ENCODE measurements at places on chromosomes 5 and 9.
A peak's percentile ranks its signal among the peaks of the same experiment; 100 is the strongest.

GRCh38 chr9:136098844-136099243, 3.8 kb upstream of the NACC2 start:
- H3K27me3 ChIP-seq = no peaks in the 10 kb centered on the region
- no peaks in the 10 kb centered on the region for H3K36me3 ChIP-seq
- H3K27ac ChIP-seq = no peak overlapping the region
- H3K4me3 ChIP-seq = no peak overlapping the region
- no peak for DNase-seq
- peaks cover 14% of the 10 kb centered on the region for H3K4me1 ChIP-seq

DNA sequence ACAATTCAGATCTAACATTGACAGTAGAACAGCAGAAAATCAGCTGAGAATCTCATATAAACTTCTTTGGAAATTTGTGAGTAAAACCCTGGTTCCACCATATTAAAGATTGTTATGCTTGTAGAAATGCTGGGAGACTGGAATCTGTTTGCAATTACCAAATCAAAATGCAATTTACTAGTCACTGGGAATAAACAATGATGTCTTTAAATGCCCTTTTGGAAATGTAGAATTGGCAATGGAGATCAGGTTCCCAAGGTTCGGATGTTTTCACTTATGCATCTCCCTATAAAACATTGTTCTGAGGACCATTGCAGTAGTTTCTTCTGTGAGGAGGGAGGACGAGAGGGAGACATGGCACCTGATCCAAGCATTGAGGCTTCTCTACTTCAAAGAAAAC, 384.4 kb downstream of the TMEM167A start:
- H3K27me3 ChIP-seq = no peaks in the 10 kb centered on the region
- DNase-seq = no peak
- H3K36me3 ChIP-seq = no peaks in the 10 kb centered on the region
- no peak overlapping the region for H3K4me3 ChIP-seq

- DNase-seq = no peak
- no peak overlapping the region for H3K27ac ChIP-seq
- H3K4me3 ChIP-seq = no peak overlapping the region
- peaks cover 48% of the 10 kb centered on the region for H3K36me3 ChIP-seq
Measured at GRCh38 chr9:133342069-133342406, 5.9 kb downstream of the MED22 start.

GRCh38 chr9:3951161-3951665, 348.7 kb downstream of the GLIS3 start:
- H3K27me3 ChIP-seq = no peaks in the 10 kb centered on the region
- H3K36me3 ChIP-seq = no peaks in the 10 kb centered on the region
- no peaks in the 10 kb centered on the region for H3K4me1 ChIP-seq
- H3K4me3 ChIP-seq = no peak overlapping the region

DNA sequence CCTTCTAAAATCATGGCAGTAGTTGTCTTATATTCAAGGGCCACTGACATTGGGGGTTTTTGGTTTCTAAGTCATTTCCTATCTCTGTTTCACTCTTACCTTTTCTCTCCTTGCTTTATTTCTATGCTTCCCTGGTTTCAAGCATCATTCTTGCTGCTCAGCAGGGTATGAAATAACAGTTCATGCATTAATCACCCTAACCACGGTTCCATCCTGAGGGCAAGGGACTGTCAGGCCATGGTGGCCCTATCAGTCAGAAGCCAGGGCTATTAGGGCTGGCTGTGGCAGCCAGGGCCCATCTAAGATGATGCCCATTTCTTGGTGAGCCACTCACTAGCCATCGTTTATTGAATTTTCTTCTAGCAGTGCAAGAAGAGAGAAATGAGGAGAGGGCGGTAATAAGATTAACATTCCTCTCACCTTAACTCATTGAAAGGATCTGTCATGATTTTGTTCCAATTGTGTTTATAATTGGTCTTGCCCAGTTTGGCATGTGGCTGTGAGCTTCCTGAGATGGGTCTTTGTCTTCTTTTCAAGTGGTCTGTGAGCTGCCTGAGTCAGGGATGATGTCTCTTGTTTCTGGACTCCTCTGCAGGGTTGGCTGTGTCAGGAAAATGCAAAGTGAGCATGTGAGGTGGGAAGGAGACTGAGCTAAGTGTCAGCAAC, 45.2 kb downstream of the CYSTM1 start:
- no peaks in the 10 kb centered on the region for H3K36me3 ChIP-seq
- H3K4me3 ChIP-seq = no peak overlapping the region
- no peak overlapping the region for H3K27ac ChIP-seq
- H3K27me3 ChIP-seq = no peaks in the 10 kb centered on the region
- DNase-seq = no peak
- no peaks in the 10 kb centered on the region for H3K4me1 ChIP-seq

- no peak overlapping the region for H3K4me3 ChIP-seq
- peak overlapping the region; percentile 73 for H3K27ac ChIP-seq
- H3K36me3 ChIP-seq = peaks cover 22% of the 10 kb centered on the region
- DNase-seq = peak; percentile 72
- peaks cover 50% of the 10 kb centered on the region for H3K4me1 ChIP-seq
- H3K27me3 ChIP-seq = no peaks in the 10 kb centered on the region
Measured at GRCh38 chr9:136403538-136403914, 3.6 kb upstream of the SNAPC4 start.

- H3K27ac ChIP-seq = no peak overlapping the region
- H3K4me3 ChIP-seq = no peak overlapping the region
- no peaks in the 10 kb centered on the region for H3K36me3 ChIP-seq
- no peaks in the 10 kb centered on the region for H3K4me1 ChIP-seq
- DNase-seq = no peak
Measured at GRCh38 chr5:52856564-52856963, 68.8 kb downstream of the ITGA1 start.

GRCh38 chr9:133869674-133870405, 122.3 kb downstream of the VAV2 start:
- H3K4me3 ChIP-seq = peak overlapping the region; percentile 4
- H3K4me1 ChIP-seq = peaks cover 3% of the 10 kb centered on the region
- no peaks in the 10 kb centered on the region for H3K27me3 ChIP-seq
- no peak for DNase-seq

- no peak overlapping the region for H3K27ac ChIP-seq
- H3K4me3 ChIP-seq = no peak overlapping the region
- H3K27me3 ChIP-seq = peaks cover 42% of the 10 kb centered on the region
- no peaks in the 10 kb centered on the region for H3K36me3 ChIP-seq
- no peaks in the 10 kb centered on the region for H3K4me1 ChIP-seq
Measured at GRCh38 chr9:136191099-136191959, 13.6 kb downstream of the LHX3 start.

DNA sequence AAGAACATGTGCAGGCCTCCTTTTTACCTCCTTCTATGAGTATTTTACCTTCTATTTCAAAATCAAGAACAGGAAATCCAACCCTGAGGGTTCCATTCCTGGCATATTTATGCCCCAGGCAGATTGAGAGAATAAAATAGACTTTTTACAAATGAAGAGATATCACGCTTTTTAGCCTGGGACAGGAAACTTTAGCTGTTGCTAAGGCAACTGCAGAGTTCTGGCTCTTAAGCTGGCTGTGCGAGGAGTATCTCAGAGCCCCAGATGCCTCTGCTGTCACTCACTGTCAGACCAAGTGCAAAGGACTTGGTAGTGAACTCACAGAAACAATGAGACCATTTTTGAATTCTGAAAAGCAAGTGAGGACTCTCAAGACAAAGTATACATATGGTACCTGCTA, 69.5 kb upstream of the HSPB3 start:
- no peak for DNase-seq
- no peaks in the 10 kb centered on the region for H3K27me3 ChIP-seq
- no peaks in the 10 kb centered on the region for H3K36me3 ChIP-seq
- H3K4me1 ChIP-seq = no peaks in the 10 kb centered on the region

GRCh38 chr5:15252331-15252730, 247.6 kb upstream of the FBXL7 start:
- H3K36me3 ChIP-seq = no peaks in the 10 kb centered on the region
- no peaks in the 10 kb centered on the region for H3K27me3 ChIP-seq
- H3K4me3 ChIP-seq = no peak overlapping the region

DNA sequence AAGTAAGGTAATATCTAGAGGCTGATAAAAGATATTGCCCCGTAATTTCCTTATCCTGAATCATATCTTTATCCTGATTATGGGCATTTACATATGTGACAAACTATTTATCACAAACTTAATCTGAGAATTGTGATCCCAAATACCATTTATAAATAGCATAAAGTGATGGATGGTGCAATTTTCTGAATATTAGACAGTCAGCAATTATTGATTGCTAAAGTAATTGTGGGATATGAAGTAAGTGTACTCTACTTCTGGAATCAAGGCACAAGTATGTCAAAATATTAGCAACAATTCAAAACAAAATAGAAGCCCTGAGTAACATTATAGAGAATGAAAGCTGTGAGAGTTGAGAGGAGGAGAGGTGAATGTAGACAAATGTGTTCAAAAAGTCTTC, 361.9 kb upstream of the CDH6 start:
- no peaks in the 10 kb centered on the region for H3K36me3 ChIP-seq
- H3K27ac ChIP-seq = no peak overlapping the region
- no peak for DNase-seq
- H3K27me3 ChIP-seq = no peaks in the 10 kb centered on the region
- H3K4me3 ChIP-seq = no peak overlapping the region

DNA sequence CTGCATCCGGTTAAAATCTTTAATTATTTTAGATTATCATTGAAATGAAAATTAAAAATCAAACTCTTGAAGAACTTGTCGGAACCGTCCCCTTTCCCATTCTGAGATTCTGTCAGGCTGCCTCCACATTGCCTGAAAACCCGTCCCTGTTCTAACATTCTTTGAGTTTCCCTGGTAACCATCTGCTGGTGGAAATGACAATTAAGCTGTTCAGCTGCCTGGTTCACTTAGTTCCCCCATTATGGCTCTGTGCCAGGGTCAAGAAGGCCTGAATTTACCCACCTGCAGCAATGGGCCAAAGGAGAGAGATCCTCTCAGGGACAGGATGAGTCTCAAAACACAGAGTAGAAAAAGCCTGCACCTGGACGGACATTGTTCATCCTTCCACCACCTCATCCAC, 11.8 kb upstream of the TCOF1 start:
- H3K27ac ChIP-seq = no peak overlapping the region
- H3K4me1 ChIP-seq = no peaks in the 10 kb centered on the region
- no peak for DNase-seq
- H3K36me3 ChIP-seq = no peaks in the 10 kb centered on the region
- no peaks in the 10 kb centered on the region for H3K27me3 ChIP-seq

DNA sequence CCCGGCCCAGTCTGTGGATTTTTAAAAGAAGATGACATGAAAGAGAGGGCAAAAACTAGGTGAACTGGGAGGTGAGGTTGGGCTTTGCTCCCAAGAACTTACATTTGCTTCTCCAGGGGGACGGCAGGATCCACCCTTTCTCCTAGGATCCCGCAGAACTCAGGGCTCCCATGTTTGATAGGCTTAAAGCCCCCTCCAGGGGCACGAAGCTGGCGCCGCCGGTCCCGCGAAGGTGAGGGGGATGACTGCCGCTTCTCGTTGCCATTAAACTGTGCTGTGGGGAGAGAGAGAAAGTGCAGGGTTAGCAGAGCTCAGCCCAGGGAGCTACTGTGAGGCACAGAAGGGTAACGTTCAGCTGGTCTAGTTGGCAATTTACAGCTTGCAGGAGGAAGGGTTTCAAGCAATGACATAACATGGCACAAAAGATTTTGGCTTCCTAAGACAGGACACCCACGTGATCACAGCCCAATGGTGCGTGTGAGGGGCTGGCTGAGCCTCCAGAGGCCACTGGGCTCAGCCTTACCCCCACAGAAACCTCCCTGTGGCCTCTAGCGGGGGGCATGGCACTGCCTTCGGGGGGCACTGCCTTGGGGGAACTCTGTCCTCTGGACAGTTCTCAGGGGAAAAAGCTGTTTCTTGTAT, 52.0 kb upstream of the SLC25A51 start:
- no peak overlapping the region for H3K27ac ChIP-seq
- no peaks in the 10 kb centered on the region for H3K36me3 ChIP-seq
- no peaks in the 10 kb centered on the region for H3K4me1 ChIP-seq
- H3K4me3 ChIP-seq = no peak overlapping the region
- H3K27me3 ChIP-seq = no peaks in the 10 kb centered on the region

DNA sequence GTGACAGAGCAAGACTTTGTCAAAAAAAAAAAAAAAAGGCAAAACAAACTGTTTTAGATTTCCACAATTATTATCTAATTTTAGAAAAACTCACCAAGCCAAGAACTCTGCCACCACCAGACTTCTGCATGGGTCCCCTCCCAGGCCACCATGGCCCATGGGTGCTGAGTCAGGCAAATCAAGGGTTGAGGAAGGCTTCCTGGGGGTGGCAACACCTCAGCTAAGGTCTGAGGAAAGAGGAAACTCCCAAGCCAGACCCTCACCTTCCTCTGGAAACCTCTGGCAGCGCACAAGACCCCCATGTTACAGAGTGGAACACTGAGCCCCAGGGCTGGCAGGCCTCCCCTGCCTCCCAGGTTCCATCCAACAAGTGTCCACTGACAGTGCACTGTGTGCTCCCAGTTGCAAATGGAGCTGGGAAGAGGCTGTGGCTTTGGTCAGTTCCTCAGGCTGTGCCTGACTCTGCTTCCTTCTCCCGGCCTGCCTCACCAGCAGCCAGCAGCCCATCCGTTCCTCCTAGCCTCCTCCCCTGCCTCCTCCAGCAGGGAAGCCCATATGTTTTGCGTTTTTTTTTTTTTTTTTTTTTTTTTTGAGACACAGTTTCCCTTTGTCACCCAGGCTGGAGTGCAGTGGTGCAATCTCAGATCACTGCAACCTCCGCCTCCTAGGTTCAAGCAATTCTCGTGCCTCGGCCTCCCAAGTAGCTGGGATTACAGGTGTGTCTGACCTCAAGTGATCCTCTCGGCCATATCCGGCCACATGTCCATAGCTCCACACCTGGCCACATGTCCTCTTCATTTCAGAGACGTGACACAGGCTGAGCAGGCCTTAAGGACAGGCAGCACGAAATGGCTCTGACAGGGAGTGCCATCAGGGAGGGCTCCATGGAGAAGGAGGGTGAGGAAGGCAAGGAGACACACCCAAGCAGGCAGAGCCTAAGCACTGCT, 3.5 kb upstream of the SUSD3 start:
- H3K27ac ChIP-seq = no peak overlapping the region
- H3K36me3 ChIP-seq = no peaks in the 10 kb centered on the region
- H3K4me3 ChIP-seq = no peak overlapping the region

- no peaks in the 10 kb centered on the region for H3K36me3 ChIP-seq
- peak; percentile 4 for DNase-seq
- peaks cover 7% of the 10 kb centered on the region for H3K4me1 ChIP-seq
- H3K27me3 ChIP-seq = no peaks in the 10 kb centered on the region
- no peak overlapping the region for H3K4me3 ChIP-seq
- H3K27ac ChIP-seq = no peak overlapping the region
Measured at GRCh38 chr5:68464424-68464823, 248.9 kb downstream of the PIK3R1 start.

DNA sequence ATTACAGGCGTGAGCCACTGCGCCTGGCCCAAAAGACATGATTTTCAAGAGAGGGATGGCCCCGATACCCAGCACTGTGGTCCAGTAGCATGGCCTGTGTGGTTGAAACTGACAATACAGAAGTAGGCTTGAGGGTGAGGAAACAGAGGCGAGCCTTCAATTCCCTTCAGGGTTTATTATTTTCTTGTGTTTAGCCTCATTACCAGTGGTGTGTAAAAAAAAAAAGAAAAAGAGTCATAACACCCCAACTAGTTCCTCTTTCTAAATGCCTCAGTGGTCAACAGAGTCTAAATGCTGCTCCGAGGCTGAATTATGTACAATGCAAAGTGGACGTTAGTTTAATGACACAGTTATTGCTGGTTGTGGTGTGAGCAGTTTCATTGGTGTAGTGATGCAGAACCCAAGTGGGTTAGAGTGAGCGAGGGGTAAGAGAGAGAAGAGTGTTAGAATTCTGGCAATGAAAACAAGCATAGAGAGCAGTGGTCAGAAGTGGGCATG, 58.8 kb downstream of the SNX30 start:
- H3K4me3 ChIP-seq = no peak overlapping the region
- no peaks in the 10 kb centered on the region for H3K27me3 ChIP-seq
- H3K27ac ChIP-seq = no peak overlapping the region
- no peak for DNase-seq
- H3K36me3 ChIP-seq = peaks cover 4% of the 10 kb centered on the region

- H3K27me3 ChIP-seq = no peaks in the 10 kb centered on the region
- no peaks in the 10 kb centered on the region for H3K36me3 ChIP-seq
- H3K4me1 ChIP-seq = no peaks in the 10 kb centered on the region
- DNase-seq = no peak
Measured at GRCh38 chr5:178434851-178435250, 155.3 kb downstream of the COL23A1 start.
